ENCODE measurements at places on chromosomes 12 and 14. TPM values are rescaled to one million over a fixed set of nuclear protein-coding genes. Genes with fewer than 3 reads are reported as not detected.
A peak's percentile ranks its signal among the peaks of the same experiment; 100 is the strongest.

FOXG1 gene
- not detected for total RNA-seq

DNA sequence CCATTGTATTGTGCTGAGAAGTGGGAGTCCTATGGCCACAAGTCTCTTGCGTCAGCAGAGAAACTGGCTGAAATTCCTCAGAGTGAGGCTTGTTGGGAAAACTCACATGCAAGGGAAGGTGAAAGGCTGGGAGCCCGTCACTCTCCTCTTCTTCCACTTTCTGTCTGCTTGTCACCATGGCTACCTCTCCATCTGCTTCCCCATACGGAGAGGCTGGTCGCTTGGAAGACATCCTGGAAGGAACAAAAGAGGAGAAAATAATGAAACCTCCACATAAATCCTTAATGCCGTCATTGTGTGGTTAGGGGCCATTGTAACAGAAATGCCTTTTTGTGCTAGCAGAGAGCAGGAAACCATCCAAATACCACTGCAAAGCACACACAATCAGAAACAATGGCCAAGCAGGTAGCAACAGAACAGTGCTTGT lies 53.7 kb downstream of the SOX5 start:
- H3K27ac ChIP-seq: no peak overlapping the region
- peak; percentile 1 for DNase-seq
- no peak overlapping the region for H3K4me3 ChIP-seq

- H3K36me3 ChIP-seq: no peaks in the 10 kb centered on the region
- H3K4me1 ChIP-seq: peaks cover 24% of the 10 kb centered on the region
Observed at GRCh38 chr14:55532645-55533344, 47.2 kb upstream of the KTN1 start.

DNA sequence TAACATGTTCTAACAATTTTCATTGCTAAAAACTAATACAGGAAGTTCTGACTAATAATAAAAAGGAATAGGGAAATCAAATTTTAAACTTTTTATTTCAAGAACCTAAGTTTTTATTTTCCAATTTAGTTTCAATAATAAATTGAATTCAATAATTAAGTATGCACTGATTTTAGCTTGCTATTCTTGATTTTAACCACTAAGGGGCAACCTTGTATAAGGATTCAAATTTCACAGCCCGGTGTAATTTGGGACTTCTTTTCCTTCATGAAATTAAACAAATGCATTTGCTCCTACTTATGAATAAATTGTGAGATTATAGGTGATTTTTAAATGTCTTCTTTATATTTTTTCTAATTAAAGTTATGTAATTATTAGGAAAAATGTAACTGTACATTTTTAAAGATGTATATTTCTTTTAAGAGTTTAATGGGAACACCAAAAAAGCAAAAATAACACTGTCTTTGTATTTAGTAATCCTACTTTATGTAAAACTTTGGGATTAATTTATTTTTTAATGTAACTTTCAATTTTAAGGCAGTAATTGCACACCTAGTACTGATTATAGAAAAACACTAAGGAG lies 241.4 kb upstream of the PDZRN4 start:
- no peaks in the 10 kb centered on the region for H3K36me3 ChIP-seq
- no peak overlapping the region for H3K27ac ChIP-seq
- no peaks in the 10 kb centered on the region for H3K4me1 ChIP-seq
- H3K4me3 ChIP-seq: no peak overlapping the region

DNA sequence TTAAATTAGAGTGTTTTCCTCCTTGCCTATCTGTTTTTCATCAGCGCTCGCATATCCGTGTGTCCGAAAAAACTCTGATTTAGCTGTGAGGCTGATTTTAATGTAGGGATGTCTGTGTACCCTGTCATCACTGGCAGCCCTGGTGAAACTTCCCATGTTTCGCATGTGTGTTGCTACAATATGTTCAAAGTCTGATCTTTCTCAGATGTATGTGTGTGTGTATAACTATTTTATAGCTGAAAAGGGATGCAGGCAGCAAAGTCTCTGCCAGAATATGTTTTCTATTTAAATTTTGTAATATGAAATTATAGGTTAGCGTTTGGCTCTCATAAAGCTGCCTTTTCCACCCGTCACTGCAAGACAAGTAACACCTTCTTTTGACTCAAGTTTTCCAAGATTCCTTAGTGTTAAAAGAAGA lies 154.8 kb downstream of the TMTC2 start:
- no peaks in the 10 kb centered on the region for H3K4me1 ChIP-seq
- no peak for DNase-seq
- no peak overlapping the region for H3K27ac ChIP-seq

DNA sequence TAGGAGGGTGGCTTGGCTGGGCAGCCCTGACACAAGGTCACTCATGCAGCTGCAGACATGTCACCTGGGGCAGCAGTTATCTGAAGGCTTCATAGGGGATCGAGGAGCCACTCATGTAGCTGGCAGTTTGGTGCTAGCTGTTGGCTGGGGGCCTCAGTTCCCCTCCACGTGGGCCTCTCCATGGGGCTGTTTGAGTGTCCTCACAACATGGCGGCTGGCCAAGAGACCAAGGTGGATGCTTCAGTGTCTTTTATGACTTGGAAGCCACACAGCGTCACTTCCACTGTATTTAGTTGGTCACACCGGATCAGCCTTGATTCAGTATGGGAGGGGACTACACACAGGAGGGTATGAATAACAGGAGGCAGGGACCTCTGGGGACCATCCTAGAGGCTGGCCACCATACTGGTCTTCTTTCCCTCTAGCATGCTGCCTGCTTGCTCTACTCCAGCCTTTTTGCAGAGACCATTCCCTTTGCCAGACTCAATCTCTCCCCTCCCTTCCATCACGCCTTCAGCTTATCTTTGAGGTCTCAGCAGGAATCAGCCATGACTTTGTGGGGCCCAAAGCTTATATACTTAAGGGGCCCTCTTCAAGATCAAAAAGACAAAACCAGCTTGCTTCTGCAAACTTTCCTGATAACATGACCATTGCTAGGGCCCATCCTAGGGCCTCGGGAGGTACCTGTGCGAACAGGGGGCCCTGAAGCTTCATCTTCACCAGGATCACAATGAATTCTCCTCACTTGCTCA lies 53.4 kb downstream of the RPH3A start:
- no peak for DNase-seq
- no peaks in the 10 kb centered on the region for H3K27me3 ChIP-seq
- no peaks in the 10 kb centered on the region for H3K36me3 ChIP-seq
- H3K4me3 ChIP-seq: no peak overlapping the region
- H3K4me1 ChIP-seq: peaks cover 30% of the 10 kb centered on the region
- H3K27ac ChIP-seq: no peak overlapping the region

DNA sequence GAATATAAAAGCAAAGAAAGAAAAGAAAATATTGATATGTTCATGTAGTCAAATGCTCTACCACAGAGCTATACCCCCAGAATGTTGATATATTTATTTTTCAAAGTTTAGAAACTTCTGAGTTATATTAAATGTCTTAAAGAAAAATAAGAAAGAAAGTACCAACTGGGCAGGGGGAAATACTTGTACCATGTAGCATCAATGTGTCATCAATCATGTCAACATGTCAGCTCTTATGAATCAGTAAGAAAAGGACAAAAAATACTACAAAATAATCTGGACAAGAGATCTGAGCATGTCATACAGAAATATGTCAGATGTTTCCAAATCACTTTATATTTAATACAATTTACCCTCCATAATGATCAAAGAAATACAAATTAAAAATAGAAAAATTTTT lies 595.1 kb upstream of the ATP2B1 start:
- H3K4me1 ChIP-seq: no peaks in the 10 kb centered on the region
- H3K4me3 ChIP-seq: no peak overlapping the region
- H3K36me3 ChIP-seq: no peaks in the 10 kb centered on the region
- H3K27ac ChIP-seq: no peak overlapping the region
- DNase-seq: no peak

DNA sequence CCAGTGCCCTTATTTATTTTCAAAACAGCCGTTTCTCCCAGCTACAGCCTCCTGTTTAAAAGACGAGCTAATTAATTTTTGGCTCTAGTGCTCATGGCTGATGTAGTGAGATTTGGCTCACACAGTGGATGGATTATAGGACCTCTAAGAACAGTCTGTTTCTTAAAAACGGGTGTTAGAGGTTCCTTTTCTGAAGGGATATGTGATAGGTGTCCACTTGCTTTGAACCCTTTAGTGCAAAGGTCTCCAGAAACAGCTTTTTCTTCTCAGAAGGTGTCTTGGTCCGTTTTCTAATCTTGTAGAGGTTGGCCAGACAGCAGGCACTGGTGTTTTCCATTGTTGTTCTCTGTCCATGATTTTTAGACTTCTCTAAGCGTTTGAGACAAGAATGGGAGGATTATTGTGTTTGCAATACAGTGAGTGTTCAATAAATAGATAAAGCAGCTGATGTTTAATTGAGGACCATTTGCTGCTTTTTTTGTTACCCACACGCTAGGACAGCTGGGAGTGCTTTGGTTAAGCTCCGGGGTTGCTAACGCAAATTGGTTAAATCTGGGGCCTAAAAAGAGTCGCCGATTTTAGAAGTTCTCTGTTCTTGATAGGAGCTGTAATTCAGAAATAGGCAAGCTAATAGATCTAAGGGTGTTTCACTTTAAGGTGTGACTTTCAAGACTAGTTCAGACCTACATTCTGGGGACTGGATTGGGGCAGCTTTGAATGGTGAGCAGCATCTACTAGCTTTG lies 1.0 kb downstream of the BORCS5 start:
- peaks cover 4% of the 10 kb centered on the region for H3K36me3 ChIP-seq
- H3K4me1 ChIP-seq: peaks cover 16% of the 10 kb centered on the region
- H3K4me3 ChIP-seq: peak overlapping the region; percentile 86
- peak overlapping the region; percentile 62 for H3K27ac ChIP-seq
- H3K27me3 ChIP-seq: no peaks in the 10 kb centered on the region

DNA sequence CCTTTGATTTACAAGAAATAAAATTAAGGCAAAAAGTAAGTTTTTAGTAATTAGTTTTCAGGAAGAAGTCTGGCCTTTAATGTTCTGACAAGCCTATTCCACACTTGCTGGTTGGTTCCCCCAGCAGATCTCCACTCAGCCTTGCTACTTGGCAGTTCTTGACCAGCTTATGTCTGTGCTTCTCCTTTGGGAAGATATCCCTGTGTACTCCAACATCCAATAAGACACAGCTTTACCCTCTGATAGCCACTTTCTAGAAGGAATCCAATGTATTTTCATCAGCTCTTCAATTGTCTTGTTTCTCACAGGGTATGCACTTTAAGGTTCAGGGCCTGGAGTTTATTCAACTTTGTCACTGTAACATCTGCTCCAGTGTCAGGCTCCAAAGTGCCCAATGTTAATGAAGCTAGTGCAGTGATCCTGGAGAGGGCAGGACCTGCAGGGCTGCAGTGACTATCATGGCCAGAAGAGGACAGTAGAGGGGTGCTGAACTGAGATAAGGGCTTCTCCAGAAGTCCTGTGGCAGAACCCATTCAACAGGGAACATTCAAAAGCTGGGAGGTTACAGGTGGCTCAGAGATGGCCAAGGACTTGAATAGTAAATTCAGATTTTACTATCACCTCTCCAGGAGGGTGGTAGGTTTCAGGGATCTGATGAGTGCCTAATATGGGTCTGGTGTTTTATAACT lies 22.9 kb downstream of the JKAMP start:
- H3K27me3 ChIP-seq: no peaks in the 10 kb centered on the region
- DNase-seq: peak; percentile 28
- no peaks in the 10 kb centered on the region for H3K4me1 ChIP-seq
- no peak overlapping the region for H3K4me3 ChIP-seq

GRCh38 chr12:100995201-100995600 lies 200.6 kb downstream of the ANO4 start:
- no peaks in the 10 kb centered on the region for H3K36me3 ChIP-seq
- H3K4me1 ChIP-seq: peaks cover 7% of the 10 kb centered on the region
- H3K4me3 ChIP-seq: no peak overlapping the region
- H3K27ac ChIP-seq: no peak overlapping the region
- DNase-seq: peak; percentile 38

- no peaks in the 10 kb centered on the region for H3K27me3 ChIP-seq
- peaks cover 7% of the 10 kb centered on the region for H3K4me1 ChIP-seq
- H3K4me3 ChIP-seq: no peak overlapping the region
- DNase-seq: no peak
- H3K27ac ChIP-seq: no peak overlapping the region
Observed at GRCh38 chr12:95551913-95552516, 739 bp upstream of the USP44 start.

DNA sequence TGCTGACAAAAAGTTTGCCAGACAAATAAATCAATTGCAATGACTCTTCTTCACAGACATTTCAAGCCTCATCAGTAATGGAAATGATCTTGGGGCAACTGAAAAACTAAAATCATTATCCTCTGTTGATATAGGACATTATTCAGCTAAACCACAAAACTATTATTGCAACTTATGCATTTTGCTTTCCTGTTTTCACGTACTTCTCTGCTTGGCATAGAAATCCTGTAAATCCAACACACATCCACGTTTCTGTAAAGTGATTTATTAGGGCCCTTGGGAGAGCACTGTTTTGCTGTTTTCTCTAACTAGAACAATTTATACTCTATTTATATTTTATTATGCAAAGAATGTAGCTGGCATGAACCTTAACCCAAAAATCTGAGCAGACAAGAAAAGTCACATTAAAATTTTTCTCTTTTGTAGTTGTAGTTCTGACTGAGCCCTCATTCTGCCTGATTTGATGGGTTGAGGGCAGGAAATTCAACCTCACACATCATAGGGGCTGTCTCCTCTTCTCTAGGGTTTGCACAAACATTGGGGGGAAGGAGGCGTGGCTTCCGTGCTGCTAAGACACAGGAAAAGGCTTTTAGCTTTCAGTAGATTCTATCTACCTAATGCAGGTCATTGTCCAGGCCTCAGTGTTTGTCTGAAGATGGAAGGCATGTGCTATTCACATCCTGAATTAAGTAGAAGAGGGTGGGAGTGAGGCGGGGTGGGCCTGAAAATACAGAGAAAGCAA lies 11.5 kb upstream of the NUP107 start:
- no peak overlapping the region for H3K4me3 ChIP-seq
- DNase-seq: no peak
- H3K4me1 ChIP-seq: peaks cover 9% of the 10 kb centered on the region
- H3K27ac ChIP-seq: no peak overlapping the region
- H3K36me3 ChIP-seq: no peaks in the 10 kb centered on the region
- no peaks in the 10 kb centered on the region for H3K27me3 ChIP-seq

DNA sequence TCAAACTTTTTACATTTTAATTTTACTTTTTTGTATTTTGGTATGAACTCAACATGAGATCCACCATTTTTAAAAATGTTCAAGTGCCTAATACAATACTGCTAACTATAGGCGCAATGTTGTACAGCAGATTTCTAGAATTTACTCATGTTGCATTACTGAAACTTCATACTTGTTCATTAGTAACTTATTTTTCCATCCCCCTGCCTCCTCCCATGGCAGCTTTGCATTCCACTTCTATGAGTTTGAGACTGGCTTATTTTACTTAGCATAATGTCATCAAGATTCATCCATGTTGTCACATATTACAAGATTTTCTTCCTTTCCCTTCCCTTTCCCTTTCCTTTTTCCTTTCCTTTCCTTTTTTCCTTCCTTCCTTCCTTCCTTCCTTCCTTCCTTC lies 825.9 kb downstream of the SLC16A7 start:
- no peak for DNase-seq
- H3K27me3 ChIP-seq: no peaks in the 10 kb centered on the region
- no peaks in the 10 kb centered on the region for H3K4me1 ChIP-seq
- H3K36me3 ChIP-seq: no peaks in the 10 kb centered on the region
- no peak overlapping the region for H3K4me3 ChIP-seq

GRCh38 chr14:52069307-52070050 lies 620 bp upstream of the NID2 start:
- no peaks in the 10 kb centered on the region for H3K27me3 ChIP-seq
- peak overlapping the region; percentile 73 for H3K27ac ChIP-seq
- H3K4me1 ChIP-seq: peaks cover 44% of the 10 kb centered on the region
- DNase-seq: peak; percentile 82
- H3K36me3 ChIP-seq: peaks cover 7% of the 10 kb centered on the region

Measured in SJSA1 (cell line).